ENCODE measurements at places on chromosomes 6 and 20.

DNA sequence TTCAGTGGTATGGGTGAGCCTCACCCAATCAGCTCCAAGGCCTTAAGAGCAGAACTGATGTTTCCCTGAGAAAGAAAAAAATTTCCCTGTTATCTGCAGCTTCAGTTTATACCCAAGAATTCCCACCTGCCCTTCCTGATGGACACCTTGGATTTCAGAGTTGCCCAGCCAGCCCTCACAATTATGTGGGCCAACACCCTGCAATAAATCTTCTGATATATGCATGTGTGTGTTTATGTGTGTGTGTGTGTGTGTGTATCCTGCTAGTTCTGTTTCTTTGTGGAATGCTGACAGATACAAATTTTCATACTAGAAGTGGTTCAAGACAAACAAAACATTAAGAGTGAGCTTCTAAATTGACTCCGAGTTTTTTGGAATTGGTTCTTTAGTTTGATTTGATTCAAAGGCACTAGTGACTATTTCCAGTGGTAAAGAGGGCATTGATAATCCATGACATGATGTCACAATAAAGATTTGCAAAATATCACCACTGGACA, 246.6 kb upstream of the BTBD3 start:
- no peak for DNase-seq

GRCh38 chr6:79469376-79470246, 67.6 kb downstream of the LCA5 start:
- no peak for DNase-seq

DNA sequence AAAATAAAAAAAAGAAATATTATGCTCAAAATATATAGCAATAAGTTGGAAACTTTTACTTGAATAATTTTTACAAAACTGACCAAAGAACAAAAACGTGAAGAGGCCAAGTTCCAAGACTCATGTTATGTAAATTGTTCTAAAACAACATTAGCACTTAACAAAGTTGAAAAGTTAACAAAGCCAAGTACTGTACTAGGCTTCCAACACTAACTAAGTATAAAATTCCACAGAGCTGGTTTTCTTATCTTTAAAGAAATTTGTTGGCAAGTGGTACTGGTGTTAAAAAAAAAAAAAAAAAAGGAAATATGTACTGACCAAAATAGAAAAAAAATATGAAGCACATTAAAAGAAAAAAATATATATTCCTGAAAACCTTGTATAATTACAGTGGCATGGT, 127.8 kb downstream of the SLC16A10 start:
- no peak for DNase-seq

DNA sequence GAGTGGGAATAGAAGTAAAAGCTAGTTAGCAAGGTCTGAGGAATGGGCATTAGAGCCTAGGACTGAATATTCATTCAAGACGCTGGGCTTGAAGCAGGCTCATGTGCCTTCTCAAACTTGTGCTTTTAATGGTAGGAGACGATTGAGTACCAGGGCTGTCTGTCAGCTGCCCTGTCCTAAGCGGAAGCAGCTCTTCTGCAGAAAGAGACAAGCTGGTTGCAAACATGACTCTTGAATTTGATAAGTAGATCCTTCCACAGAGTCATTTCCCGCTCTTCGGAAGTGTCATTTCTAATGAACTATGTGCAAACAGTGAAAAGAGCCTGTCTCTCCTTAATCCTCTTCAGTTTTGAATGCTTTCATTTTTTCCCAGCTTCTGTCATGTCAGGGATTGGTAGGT, 176.4 kb downstream of the TFAP2B start:
- no peak for DNase-seq

GRCh38 chr20:50286174-50286511, 95.5 kb downstream of the CEBPB start:
- DNase-seq = no peak

DNA sequence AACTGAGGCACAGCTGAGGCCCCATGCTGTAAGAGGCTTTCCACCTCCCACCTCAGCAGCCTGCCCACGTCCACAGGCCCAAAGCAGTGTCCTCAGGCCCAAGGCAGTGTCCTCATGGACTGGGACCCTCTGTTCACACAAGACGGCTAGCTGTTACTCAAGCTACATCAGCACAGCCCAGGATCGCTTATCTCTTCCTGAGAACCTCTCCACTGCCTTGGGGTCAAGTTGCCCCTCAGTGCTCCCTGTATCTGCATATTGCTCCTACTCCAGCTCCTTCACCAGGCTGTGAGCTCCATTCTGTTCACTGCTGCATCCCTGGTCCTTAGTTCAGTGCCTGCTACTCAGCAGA, 208.8 kb upstream of the TAB2 start:
- no peak for DNase-seq

GRCh38 chr6:54768494-54768893, 78.1 kb upstream of the FAM83B start:
- DNase-seq = no peak

DNA sequence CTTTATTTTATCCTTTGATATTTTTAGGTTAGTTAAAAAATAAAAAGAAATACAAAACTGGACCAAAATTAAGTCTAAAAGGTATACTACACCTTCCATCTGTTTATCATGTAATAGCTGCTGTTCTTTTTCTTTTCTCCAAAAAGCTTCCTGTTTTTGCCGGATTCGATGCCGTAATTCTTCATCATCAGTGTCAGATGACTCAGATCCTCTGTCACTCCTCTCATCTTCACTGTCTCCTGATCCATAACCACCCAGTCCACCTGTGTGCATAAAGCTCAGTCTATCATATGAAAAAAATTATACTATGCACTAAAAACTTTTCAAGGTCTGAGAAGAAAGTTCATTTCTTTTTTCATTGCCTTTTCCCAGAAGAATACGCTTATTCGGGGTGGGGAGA, 8.5 kb upstream of the COQ3 start:
- DNase-seq = no peak

DNA sequence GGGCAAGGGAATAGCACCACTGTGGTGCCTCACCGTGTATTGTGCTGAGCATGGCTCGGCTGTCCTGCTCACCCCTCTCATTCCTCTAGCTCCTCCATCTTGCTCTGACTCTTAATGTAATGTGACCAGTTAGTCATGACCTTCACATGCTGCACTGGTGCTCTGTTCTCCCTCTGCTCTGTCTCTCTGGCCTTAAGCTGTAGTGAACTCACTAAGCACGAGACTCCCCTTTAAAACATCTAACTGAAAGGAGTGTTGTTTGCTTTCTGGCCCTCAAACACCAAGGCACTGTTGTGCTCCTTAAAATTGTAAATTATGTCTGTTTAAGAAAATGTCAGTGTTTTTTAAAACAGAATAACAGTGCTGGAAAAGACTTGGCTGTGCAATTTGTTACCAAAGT, 140.4 kb downstream of the HDGFL1 start:
- DNase-seq = no peak

All from CD4-positive, alpha-beta T cell treated with Interleukin-2 at 100 ng/mL for 4 hours (primary cell).